ENCODE measurements at places on chromosomes 2 and 18.

GRCh38 chr2:30267161-30267975, 36.0 kb downstream of the LBH start:
- peak; percentile 40 for DNase-seq

DNA sequence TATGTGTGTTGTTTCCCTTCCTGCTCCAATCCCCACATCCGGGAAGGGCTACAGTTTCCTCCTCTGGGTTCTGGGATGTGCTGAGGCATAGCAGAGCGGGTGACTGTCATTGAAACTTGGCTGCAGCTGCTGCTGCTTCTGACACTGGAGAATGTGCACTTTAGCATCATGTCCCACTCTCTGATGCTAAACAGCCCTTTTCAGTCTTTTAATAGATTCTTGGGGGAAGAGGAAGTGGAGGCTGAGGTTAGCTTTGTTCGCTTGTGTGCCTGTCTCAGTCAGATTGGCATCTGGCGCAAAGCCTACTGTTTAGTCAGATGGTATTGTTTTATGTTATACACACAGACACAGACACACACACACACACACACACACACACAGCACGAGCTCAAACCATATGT, 136.5 kb upstream of the RND3 start:
- no peak for DNase-seq

GRCh38 chr2:226902041-226902966, 66.5 kb downstream of the RHBDD1 start:
- no peak for DNase-seq

GRCh38 chr2:151297882-151298281, 8.4 kb upstream of the NMI start:
- DNase-seq: no peak

DNA sequence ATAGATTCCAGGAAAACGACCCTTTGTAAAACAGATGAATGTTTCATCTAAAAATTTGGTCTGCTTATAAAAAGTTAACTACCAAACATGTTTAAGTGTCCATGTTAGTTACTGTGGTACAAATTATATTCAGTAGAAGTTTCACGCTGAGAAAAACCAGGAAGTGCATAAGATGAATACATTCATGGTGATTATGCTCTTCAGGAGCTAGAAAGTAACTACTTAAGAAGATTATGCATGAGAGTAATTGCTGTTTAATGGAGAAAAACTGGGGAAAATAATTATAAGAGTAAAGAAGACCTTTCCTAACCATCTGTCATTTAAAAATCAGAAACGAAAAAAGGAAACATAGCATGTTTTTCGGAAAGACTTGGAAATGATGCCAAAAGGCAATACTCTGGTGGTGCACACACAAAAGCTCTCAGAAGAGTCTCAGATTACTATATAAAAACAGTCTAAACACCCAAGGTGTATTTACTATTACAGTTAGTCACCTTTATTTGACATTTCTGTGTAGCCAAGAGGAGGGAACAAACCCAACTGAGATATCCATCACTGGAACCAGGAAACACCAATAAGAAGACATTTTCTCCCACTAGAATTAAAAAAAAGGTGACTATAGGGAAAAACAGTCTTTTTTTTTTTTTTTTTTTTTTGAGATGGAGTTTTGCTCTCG, 38.8 kb upstream of the METTL21A start:
- no peak for DNase-seq

GRCh38 chr2:47034973-47035609, 119.5 kb upstream of the MCFD2 start:
- no peak for DNase-seq

DNA sequence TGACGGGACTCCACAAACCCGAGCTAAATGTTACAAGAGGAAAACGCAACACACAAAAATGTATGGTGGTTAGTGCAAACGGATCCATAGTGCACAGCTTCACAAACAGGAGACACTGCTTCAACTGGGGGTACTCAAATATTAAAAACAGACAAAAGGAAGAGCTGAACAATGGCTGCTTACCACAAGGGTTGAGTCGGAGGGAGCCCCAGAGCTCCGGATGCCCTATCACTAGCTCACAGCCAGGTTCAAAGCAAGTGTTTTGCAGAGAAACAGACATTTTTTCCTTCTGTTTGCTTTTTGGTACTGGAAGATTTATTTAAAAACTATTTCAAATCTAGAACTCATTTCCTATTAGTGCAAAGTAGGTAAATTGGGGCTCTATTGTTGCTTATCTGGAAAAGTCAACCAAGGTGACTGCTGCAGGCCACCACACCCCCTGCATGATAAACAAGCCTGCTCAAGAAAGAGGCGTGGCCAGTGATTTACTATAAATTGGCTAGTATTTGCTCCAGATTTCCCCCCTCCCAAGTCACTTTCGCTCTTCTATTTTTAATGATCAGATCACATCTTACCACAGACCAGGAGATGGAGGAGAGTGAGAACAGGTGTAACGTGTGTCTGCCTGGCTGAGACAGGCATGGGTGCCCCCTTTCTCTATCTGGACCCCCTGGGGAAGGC, 46.5 kb downstream of the ZAP70 start:
- no peak for DNase-seq

DNA sequence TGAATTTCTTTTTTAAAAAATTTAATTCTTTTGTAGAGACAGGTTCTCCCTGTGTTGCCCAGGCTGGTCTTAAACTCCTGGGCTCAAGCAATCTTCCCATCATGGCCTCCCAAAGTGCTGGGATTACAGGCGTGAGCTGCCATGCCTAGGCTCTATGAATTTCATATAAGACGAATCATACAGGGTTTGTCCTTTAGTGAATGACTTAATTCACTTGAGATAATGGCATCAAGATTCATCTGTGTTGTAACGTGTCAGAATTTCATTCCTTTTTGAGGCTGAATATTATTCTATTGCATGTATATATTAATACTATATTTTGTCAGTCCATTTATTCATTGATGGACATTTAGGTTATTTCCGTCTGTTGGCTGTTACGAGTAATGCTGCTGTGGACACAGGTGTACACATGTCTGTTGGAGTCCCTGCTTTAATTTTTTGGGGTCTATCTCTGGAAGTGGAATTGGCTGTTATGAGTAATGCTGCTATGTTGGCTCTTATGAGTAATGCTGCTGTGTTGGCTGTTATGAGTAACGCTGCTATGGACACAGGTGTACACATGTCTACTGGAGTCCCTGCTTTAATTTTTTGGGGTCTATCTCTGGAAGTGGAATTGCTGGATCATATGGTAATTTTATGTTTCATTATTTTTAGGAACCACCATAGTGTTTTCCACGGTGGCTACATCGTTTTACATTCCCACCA, 210.6 kb downstream of the CAMKMT start:
- DNase-seq: no peak

DNA sequence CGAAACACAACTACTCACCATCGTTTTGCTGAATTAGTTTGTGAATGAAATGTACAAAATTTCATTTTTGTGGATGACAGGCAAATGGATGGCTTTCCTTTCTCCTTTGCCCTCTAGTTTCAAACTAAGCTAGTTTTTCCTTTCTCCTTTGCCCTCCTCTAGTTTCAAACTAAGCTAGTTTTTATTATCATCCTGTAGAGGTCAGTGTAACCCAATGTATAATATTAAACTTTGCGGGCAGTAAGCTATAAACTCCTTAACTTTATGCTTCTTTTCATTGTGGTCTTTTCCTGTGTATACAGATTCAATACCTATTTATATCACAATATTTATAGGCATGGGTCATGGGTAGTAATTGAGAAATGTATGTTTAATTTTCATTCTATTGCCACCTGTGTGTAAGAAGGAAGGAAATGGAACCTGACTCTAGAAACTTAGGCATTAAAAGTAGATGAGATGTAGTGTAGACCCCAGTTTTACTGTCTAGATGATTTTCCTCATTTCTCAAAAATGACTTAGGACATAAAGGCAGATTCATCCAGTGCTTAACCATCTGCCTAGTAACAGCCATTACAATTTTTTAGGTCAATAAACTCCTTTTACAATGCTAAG, 58.1 kb downstream of the MAP3K19 start:
- DNase-seq: no peak

- no peak for DNase-seq
Observed at GRCh38 chr2:185145316-185146121, 547.2 kb downstream of the ZNF804A start.

DNA sequence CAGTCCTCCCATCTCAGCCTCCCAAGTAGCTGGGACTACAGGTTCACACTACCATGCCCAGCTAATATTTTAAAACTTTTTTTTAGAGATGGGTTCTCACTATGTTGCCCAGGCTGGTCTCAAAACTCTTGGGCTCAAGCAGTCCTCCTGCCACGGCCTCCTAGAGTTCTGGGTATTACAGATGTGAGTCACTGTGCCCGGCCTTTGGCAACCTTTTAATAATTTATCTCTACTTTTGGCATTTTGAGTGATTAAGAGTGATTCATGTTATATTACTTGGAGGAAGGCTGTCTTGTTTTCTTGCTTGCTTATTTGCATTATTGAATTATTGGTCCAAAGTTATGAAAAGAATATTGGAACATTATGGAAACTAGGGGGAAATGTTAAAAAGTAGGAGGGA, 24.3 kb downstream of the NCOA1 start:
- no peak for DNase-seq

GRCh38 chr2:1150724-1151511, 200.3 kb downstream of the SNTG2 start:
- DNase-seq: no peak
